Neural progenitor cell (in vitro differentiated cells): ENCODE measurements at places on chromosomes 11 and 22.

DNA sequence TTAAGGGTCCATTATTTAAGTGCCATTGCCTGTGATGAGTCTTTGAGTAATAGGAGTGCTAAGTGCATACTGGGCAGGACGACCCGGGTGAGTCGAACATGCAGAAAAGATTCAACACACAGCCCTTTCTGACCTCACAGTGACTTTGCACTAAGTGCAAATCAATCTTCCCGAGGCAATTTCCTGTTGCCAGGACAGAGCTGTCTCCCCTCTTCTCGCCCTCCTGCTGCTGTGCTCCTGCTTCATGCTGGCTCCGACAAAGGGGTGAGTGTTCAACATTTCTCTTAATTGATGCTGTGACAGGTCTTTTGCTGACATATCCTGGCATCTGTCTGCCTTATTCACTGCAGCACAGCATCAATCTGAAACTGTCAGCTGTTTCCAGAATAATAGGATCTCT is 42.0 kb downstream of the MCHR1 start:
- peak; percentile 37 for DNase-seq

DNA sequence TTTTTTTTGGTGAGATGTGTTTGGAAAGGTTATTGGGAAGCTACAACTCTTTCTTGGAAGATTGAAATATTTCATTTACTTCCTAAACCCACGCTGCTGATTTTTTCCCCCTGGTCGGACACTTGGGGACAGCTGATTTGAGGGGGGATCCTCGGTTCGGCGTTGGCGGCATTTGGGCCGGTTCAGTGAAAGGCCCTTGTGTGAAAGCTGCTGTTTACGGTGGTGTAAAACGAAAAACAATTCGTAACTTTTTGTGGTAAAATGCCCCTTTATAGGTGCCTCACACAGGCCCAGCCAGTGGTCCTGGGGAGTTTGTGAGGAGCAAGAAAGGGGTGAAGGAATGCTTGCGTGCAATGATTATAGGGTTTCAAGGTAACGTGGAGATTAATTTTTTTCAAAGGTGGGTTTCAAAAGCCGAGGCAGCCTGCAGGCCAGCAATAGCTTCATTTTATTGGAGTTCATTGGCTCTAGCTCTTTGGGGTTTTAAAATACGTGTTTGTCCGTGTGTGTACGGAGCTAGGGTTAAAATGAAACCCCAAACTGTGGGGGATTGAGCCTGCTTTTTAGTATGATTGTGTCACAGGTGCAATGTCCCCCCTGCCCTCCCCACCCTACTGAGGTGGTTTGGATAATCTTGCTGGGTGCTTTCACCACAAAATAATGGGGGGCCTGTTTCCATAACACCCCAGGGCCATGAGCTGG is 77.2 kb upstream of the PPARA start:
- DNase-seq = no peak

- DNase-seq = no peak
Observed at GRCh38 chr11:125624756-125625213, at the start of gene CHEK1. CHEK1 (plus strand) TSS chr11:125625163; CDS start chr11:125626769, 1,606 bp downstream.

DNA sequence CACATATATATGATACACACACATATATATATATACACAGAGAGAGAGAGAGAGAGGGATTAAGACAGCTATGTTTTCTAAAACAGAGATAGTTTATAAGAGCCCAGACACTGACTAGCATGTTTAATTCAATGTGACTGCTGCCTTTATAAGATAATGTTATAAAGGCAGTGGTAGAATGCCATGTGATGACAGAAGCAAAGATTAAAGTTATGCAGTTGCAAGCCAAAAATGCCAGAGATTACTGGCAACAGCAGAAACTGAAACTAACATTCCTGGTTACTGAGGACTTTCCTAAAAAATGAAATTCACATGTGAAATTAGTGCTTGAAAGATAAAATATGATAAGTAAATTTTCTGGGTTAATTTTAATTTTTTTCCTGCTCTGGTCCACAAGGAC is 1888.9 kb downstream of the LRRC4C start:
- no peak for DNase-seq

DNA sequence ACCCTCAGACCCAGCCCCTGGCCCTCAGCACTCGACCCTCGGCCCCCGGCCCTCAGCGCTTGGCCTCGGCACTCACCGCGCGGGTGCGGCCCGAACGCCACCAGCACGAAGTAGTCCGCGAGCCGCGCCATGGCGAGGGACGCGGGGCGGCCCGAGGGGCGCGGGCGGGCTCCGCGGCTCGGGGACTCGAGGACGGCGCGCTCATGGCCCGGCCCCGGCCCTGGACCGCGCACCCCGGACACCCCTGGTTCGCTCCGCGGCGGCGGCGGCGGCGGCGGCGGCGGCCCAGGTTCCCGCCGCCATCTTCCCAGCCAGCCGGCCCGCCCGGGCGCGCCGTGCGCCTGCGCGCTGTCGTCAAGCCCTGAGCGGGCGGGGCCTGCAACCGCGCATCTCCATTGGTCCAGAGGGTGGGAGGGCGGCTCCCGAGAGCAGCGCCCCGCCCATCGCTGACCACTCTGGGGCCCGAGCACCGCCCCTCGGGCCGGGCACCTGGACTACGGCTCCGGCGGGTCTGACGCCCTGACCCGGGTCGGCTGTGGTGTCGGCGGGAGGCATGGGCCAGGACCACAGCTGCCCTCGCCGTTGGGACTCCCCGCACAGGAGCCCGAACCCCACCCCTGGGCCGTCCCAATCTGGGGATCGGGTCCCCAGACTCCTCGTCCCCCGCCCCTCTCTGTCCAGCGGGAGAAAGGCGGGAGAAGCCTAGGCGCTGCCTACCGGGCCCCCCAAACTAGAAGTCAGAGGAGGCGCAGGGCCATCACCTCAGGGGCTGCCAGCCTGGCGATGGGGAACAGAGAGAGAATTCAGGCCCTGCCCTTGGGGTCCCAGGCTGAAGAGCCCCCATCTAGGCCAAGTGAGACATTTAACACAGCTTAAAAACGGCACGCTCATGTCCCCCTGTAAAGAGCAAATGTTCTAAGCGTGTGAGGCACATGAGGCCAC is at the start of gene SBF1:
TSS of gene SBF1 (minus strand) at position 326 of the 942 bp plus-strand sequence. CDS start at position 131, 195 bp downstream.
- DNase-seq = peak; percentile 98

GRCh38 chr11:134609361-134610115 is 197.5 kb upstream of the B3GAT1 start:
- DNase-seq = no peak

DNA sequence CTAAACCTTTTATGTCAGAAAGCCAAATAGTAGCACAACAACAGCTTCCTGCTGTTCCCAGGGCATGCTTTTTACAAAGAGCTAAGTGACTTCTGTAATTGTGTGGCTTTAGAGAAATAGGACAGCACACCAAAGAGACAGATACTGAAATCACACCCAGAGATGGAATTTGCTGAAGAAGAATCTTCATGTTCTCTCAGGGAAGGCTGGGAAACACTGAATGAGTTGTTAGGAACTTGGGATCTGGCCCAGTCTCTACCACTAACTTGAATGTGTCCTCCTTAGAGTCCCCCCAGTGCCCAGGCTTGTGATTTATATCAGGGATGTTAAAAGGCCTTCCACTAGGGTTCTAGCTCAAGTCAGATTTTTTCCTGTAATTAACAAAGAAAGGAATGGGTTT is 175.2 kb downstream of the DBX1 start:
- DNase-seq = no peak

DNA sequence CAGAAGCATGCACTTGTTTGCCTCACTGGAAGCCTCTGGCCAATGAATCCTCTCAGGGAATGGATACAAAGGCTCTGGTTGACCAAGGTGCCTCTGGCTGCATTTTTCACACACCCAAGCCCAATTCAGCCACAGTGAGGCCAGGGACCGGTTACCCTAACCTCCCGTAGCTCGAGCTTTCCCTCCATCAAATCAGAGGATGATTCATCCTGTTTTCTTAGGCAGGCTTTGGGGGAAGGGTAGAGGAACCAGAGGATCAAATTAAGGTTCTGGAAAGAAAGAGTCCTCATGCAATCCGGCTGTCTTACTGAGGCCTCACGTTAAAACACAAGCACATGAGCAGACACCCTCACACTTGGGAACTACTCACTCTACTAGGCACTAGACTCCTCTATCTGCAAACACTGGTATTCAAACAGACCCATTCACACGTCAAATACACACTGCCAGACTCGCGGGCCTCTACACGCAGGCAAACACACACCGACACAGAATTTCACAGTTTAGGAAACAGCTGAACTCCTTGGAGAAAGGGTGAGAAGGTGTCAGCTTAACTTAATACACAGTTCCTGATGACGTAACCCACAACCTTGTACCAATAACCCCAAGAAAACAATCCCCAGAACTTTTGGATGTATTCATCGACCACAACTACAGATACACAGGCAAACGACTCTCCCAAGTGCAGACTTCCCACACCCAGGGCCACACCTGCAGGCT is 12.4 kb downstream of the NRXN2 start:
- DNase-seq = no peak

DNA sequence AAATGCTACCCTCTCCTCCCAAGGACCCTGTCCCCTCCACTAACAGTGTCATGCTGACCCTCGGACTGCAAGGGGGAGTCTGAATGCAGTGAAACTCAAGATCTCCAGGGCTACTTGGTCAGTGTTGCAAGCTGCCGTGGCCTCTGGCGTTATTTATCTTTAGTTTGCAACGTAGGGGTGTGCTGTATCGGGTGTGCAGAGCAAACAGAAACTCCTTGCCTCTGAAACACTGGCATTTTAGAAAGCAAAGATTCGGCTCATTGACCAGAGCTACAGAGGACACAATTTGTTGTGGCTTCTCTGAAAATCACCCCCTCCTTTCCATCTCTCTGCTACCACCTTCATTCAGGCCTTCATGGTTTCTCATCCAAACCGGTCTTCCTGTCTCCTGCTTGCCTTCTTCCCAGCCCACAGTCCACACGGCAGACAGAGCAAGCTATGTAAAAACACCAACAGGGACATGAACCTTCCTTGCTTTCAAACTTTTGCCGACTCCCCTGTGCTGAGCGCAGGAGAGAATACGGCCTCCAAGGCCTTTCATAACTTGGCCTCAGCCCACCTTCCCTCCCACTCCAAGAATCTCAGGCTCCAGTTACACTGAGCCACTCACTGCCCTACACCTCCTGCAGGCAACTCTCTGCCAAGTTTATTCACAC is 14.9 kb downstream of the FZD4 start:
- DNase-seq = no peak

GRCh38 chr22:26643418-26644100 is 13.8 kb upstream of the MIAT start:
- DNase-seq = no peak
